Chondrocyte (in vitro differentiated cells): ENCODE measurements at places on chromosomes 16 and 17. TPM values are rescaled to one million over a fixed set of nuclear protein-coding genes. Genes with fewer than 3 reads are reported as not detected.

The NLGN2 gene
- 45.2 to 49.8 TPM (median 46.7 TPM) in 3 replicates for total RNA-seq

The PPY gene
- total RNA-seq: not detected in 3 replicates

DNA sequence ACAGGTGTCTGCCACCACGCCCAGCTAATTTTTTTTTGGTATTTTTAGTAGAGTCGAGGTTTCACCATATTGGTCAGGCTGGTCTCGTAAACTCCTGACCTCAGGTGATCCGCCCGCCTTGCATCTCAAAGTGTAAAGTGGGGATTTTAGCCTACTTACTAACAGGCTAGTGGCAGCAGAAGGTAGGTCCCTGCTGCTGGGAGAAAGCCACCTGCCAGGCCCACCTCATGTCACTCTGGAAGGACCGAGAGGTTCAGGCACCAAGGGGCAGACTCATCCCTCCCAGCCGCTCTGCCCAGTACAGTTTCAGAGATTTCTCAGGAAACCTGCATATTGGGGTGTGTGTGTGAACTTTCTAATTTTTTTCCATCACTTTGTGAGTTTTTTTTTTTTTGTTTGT, 2.1 kb upstream of the RCVRN start:
- H3K27ac ChIP-seq: no peak overlapping the region
- no peaks in the 10 kb centered on the region for H3K27me3 ChIP-seq
- H3K4me3 ChIP-seq: no peak overlapping the region
- H3K4me1 ChIP-seq: peaks cover 10% of the 10 kb centered on the region
- no peak for DNase-seq

GRCh38 chr16:71426069-71426879, 15.6 kb downstream of the TLE7 start:
- H3K27ac ChIP-seq: peak overlapping the region; percentile 12
- H3K36me3 ChIP-seq: no peaks in the 10 kb centered on the region
- peak; percentile 92 for DNase-seq

GRCh38 chr17:69763503-69763902, 311.5 kb upstream of the KCNJ16 start:
- H3K4me3 ChIP-seq: no peak overlapping the region
- H3K4me1 ChIP-seq: peaks cover 10% of the 10 kb centered on the region
- no peaks in the 10 kb centered on the region for H3K36me3 ChIP-seq
- no peak for DNase-seq

GRCh38 chr17:31525801-31526549, 134.5 kb downstream of the RAB11FIP4 start:
- H3K36me3 ChIP-seq: no peaks in the 10 kb centered on the region
- H3K27ac ChIP-seq: no peak overlapping the region
- peaks cover 8% of the 10 kb centered on the region for H3K4me1 ChIP-seq
- H3K27me3 ChIP-seq: no peaks in the 10 kb centered on the region
- no peak overlapping the region for H3K4me3 ChIP-seq

- no peak overlapping the region for H3K4me3 ChIP-seq
- peaks cover 7% of the 10 kb centered on the region for H3K27me3 ChIP-seq
- H3K36me3 ChIP-seq: no peaks in the 10 kb centered on the region
Measured at GRCh38 chr16:11386054-11386680, 40.9 kb downstream of the RMI2 start.

- H3K4me3 ChIP-seq: no peak overlapping the region
- DNase-seq: no peak
- no peak overlapping the region for H3K27ac ChIP-seq
Measured at GRCh38 chr16:1089822-1090619, 6.0 kb downstream of the C1QTNF8 start.

- H3K36me3 ChIP-seq: no peaks in the 10 kb centered on the region
- H3K4me3 ChIP-seq: no peak overlapping the region
- peaks cover 37% of the 10 kb centered on the region for H3K27me3 ChIP-seq
- DNase-seq: no peak
- peaks cover 6% of the 10 kb centered on the region for H3K4me1 ChIP-seq
Measured at GRCh38 chr17:5759501-5759925, 175.2 kb upstream of the NLRP1 start.

- no peak overlapping the region for H3K27ac ChIP-seq
- H3K4me3 ChIP-seq: no peak overlapping the region
- no peak for DNase-seq
- H3K36me3 ChIP-seq: no peaks in the 10 kb centered on the region
- H3K4me1 ChIP-seq: no peaks in the 10 kb centered on the region
- no peaks in the 10 kb centered on the region for H3K27me3 ChIP-seq
Measured at GRCh38 chr16:83542491-83542890, 265.3 kb upstream of the HSBP1 start.
